ENCODE measurements at places on chromosomes 1 and 21. TPM values are rescaled to one million over a fixed set of nuclear protein-coding genes. Genes with fewer than 3 reads are reported as not detected.

DNA sequence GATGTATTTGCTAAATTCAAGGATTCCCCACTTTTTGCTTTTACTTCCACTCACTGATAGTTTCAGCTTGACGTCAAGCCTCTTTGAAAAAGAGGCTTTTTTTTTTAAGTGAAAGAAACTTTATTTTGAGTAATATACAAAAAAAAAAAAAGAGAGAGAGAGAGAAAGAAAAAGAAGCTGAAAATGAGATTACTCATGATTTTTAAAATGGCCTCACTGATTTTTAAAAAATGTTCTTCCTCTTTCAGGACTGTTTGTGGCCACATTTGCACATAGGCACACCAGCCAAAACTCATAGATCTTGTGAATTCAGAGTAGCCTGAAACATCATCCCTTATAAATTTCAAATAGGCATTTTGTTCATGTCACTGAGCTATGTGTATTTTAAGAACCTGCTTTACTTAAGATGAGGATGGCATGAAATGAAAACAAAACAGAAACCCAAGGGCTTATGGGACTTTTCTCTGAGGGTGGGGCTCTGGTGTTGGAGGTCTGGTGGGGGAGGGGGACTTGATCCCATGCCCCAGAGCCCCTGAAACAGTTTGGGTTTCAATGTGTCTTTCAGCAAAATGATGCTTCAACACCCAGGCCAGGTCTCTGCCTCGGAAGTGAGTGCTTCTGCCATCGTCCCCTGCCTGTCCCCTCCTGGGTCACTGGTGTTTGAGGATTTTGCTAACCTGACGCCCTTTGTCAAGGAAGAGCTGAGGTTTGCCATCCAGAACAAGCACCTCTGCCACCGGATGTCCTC is 6.1 kb downstream of the ATF3 start:
- peaks cover 13% of the 10 kb centered on the region for H3K27me3 ChIP-seq
- no peak for DNase-seq
- H3K4me1 ChIP-seq, result peaks cover 10% of the 10 kb centered on the region

TDRD5 gene
- total RNA-seq, result not detected

GRCh38 chr1:13595411-13595810 is 11.8 kb downstream of the PDPN start:
- DNase-seq, result no peak
- no peaks in the 10 kb centered on the region for H3K36me3 ChIP-seq
- peaks cover 38% of the 10 kb centered on the region for H3K27me3 ChIP-seq
- no peak overlapping the region for H3K27ac ChIP-seq
- H3K4me3 ChIP-seq, result no peak overlapping the region

GRCh38 chr1:42945164-42945563 is 13.5 kb downstream of the SLC2A1 start:
- peaks cover 98% of the 10 kb centered on the region for H3K4me1 ChIP-seq
- peak overlapping the region; percentile 99 for H3K27ac ChIP-seq
- no peak overlapping the region for H3K4me3 ChIP-seq
- peaks cover 14% of the 10 kb centered on the region for H3K36me3 ChIP-seq

DNA sequence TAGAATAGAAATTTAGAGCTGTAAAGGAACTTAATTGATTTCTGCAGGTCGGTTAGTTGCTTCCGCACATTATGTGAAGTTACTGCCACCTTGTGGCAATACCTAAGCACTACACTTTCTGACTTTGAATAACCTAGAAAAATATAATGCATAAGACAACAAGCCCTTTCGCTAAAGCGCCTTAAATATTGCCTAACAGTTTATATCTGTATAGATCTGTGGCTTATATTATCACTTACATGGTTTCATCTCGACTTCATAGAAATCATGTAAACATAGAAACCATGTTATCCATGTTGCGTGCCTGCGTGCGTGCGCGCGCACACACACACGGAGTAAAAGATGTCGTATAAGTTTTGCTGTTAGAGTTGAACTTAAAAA is 10.9 kb upstream of the IFI16 start:
- no peak overlapping the region for H3K27ac ChIP-seq
- H3K27me3 ChIP-seq, result no peaks in the 10 kb centered on the region
- H3K4me3 ChIP-seq, result no peak overlapping the region
- H3K36me3 ChIP-seq, result no peaks in the 10 kb centered on the region

RCOR3 gene
- total RNA-seq, result 48.7 TPM

HSF2BP gene
- 7.3 TPM for total RNA-seq

GRCh38 chr1:78493451-78493850 is 2.7 kb downstream of the PTGFR start:
- no peaks in the 10 kb centered on the region for H3K36me3 ChIP-seq
- DNase-seq, result no peak
- H3K4me1 ChIP-seq, result peaks cover 8% of the 10 kb centered on the region
- H3K27ac ChIP-seq, result no peak overlapping the region
- no peak overlapping the region for H3K4me3 ChIP-seq
- H3K27me3 ChIP-seq, result peaks cover 11% of the 10 kb centered on the region

DNA sequence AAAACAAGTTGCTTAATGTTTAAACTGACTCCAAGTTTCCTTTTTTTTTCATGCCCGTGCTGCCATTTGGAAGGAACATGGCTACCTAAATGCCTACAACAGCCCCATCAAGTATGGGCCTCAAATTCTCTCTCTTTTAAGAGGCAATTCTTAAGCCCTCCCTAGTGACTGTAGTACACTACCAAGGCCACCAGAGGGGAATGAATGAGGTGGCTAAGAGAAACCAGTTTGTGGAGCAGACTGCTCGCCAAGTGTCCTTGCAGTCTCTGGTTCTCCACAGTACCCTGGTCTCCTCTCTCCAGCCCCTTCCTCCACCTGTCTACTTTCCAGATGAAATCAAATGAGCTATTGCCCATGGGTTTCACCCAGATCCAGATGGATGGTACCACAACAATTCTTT is 1809.6 kb downstream of the BRINP3 start:
- H3K4me1 ChIP-seq, result no peaks in the 10 kb centered on the region
- H3K36me3 ChIP-seq, result no peaks in the 10 kb centered on the region
- H3K27me3 ChIP-seq, result no peaks in the 10 kb centered on the region
- no peak overlapping the region for H3K4me3 ChIP-seq

- H3K27me3 ChIP-seq, result peaks cover 5% of the 10 kb centered on the region
- no peak overlapping the region for H3K4me3 ChIP-seq
- no peak for DNase-seq
These were observed 14.5 kb upstream of the VPS13D start for GRCh38 chr1:12215118-12215961.

- DNase-seq, result no peak
- H3K36me3 ChIP-seq, result no peaks in the 10 kb centered on the region
- H3K27me3 ChIP-seq, result no peaks in the 10 kb centered on the region
- peak overlapping the region; percentile 97 for H3K27ac ChIP-seq
- H3K4me3 ChIP-seq, result peak overlapping the region; percentile 36
- H3K4me1 ChIP-seq, result peaks cover 62% of the 10 kb centered on the region
These were observed 6.5 kb upstream of the ITGB2 start for GRCh38 chr21:44927259-44927586.

- H3K4me1 ChIP-seq, result no peaks in the 10 kb centered on the region
- H3K4me3 ChIP-seq, result no peak overlapping the region
- H3K27ac ChIP-seq, result no peak overlapping the region
- DNase-seq, result peak; percentile 20
- H3K27me3 ChIP-seq, result no peaks in the 10 kb centered on the region
These were observed 68.3 kb downstream of the TCP10L start for GRCh38 chr21:32516756-32517649.

DNA sequence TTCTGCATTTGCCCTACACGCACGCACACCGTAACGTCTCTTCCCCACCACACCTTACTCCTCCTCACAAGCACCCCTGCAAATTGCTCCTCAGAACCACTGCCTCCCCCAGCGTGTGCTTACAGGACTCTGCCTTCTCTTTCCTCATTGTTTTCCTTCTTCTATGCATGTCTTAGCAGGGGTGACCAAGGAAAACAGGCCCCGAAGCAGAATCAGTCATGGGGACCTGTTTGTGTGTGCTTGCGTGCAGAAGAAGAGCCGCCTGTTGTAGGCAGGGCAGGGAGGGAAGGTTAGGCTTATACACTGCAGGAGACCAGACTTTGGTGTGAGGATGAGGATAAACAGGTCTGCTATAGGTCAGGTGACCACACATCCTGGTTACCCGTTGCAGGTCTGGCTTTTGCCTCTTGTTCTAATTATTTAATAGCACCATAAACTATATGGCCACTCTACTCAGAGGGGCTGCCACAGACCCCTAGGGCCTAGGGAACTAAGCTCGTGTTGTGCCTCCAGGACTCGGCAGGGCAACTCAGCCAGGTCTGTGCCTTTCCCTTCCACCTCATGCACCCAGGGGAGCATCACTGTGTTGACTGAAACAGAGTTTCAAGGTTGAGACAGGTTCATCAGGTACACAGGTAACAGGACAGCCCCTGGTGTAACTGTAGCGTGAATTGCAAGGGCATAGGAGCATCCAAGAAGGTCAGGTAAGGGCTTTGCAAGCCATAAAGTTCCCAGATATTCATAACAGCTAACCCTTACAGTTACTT is 60.8 kb upstream of the EPS8L3 start:
- no peaks in the 10 kb centered on the region for H3K36me3 ChIP-seq
- H3K27ac ChIP-seq, result peak overlapping the region; percentile 85
- peaks cover 94% of the 10 kb centered on the region for H3K4me1 ChIP-seq
- no peak for DNase-seq
- H3K27me3 ChIP-seq, result no peaks in the 10 kb centered on the region
